ENCODE measurements at places on chromosomes 11 and 22.

- DNase-seq: no peak
Measured at GRCh38 chr11:125228445-125228844, 63.9 kb downstream of the PKNOX2 start.

DNA sequence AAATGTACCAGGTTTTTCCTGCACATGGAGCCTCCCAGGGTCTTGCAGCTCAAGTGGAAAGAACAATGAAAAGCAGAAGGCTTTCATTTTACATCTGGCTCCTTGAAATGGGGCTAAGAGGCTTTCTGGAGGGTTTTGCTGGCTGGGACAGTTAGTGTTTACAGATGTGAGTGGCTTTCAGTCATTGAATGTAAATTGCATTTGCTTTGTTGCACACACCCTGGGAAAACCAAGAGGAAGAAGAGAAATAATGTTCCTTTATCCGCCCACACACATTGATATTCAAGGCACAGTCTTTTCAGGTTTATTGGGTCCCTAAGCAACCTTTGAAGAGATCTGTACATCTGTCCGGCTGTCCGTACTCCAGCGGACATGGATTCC, 144.5 kb downstream of the SPON1 start:
- DNase-seq: no peak

- no peak for DNase-seq
Measured at GRCh38 chr22:48806227-48806781, 1021.4 kb downstream of the BRD1 start.

DNA sequence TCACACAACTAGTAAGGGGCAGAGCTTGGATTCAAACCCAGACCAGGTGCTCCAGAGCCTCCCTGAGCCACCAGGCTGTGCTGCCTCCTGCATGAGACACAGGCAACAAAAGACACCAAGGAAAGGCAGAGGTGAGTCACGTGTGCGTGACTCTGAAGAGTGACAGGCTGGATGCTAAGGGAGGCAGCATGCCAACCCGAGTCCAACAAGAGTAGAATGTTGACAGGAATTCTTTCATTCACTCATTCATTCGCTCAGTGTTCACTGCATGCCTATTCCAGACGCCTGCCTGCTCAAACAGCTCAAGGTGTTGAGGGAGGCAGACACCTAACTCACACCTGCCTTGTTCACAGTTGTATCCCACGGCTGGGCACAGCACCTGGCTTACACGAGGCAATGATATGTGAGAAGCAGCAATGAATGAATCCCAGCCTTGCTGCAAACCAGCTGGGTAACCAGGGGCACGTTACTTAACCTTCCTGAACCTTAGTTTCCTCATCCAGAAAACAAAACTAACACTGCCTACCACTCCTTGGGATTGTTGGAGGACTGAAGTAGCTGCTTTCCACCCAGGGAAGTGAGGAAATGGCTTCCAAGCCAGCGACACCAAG, 73.8 kb upstream of the ARFGAP3 start:
- peak; percentile 82 for DNase-seq

- DNase-seq: no peak
Measured at GRCh38 chr22:39317775-39318506, 1.5 kb downstream of the RPL3 start.

GRCh38 chr22:31586137-31586920, 75.7 kb downstream of the PISD start:
- DNase-seq: peak; percentile 24

- DNase-seq: peak; percentile 88
Measured at GRCh38 chr11:33753304-33753967, 17.2 kb upstream of the CD59 start.

DNA sequence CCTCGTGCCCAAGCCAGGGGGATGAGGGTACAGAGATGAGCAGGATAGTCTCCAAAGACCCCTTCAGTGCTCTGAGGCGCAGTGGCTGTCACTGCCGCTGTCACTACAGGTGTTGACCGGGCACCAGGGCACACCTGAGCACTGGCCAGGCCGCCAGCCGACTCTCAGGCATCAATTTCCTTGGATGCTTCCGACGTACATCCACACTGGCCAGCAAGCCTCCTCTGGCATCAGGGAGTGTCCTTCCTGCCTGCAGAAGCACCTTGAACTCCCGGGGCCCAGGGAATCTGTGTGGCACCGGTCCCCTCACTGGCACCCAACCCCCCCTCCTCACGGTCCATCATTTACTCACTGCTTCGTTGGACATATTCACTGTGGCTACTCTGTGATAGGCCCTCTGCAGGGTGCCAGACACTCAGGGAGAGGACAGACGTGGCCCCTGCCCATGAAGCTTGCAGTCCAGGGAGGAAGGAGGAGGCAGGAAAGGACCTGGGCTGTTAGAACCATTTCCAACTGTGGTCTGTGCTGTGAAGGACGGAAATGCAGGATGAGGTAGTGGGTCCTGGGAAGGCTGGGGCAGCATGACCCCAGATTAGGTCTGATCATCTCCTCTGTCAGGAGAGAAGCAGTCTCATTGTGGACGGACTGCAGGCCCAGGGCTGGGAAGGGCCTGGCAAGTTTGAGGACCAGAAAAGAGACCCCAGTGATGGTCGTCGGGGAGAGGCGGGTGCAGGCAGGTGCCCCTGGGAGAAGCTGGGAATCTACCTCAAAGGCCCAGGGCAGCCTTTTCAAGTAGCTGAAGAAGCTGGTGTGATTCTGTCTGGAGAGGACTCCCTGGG, 46.3 kb upstream of the ANO1 start:
- no peak for DNase-seq

GRCh38 chr11:46247659-46248058, 29.8 kb upstream of the CREB3L1 start:
- peak; percentile 39 for DNase-seq

DNA sequence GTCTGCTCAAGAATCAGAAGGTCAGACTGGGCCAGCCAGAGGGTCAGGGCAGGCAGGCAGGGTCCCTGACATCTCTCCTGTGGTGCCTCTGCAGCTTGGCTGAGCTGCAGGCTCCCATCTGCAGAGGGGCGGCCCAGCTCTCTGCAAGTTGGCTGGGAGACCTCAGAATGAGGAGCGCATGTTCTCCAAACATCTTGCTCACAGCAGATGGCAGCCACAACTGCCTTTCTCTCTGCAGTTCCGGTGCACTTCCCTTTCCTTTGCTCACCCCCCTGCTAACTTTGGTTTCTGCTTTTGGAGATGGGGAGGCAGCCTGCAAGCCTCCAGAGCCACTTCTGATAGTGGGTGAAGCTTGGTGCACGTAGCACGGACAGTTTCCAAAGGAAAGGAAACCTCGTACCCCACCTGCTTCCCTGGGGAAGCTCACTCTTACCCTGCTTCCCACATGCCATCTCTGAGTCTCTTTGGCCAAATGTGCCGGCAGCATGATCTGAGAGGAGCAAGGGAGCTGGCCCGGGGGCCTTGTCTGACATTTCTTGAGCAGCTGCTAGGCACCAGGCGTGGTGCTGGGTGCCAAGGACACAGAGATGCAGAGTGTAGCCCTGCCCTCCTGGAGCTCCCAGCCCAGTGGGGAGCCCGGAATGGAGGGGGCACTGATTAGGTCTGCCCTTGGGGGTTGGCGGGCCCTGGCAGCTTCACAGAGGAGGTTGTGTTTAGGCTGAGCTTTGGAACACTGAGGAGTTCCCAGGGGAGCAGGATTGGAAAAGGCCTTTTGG, 18.2 kb downstream of the DAGLA start:
- DNase-seq: no peak

GRCh38 chr11:35787626-35788025, 125.1 kb downstream of the TRIM44 start:
- peak; percentile 52 for DNase-seq

GRCh38 chr11:62847767-62848314, 8.5 kb upstream of the WDR74 start:
- no peak for DNase-seq

GRCh38 chr22:35947794-35948425, 80.7 kb downstream of the RBFOX2 start:
- no peak for DNase-seq

DNA sequence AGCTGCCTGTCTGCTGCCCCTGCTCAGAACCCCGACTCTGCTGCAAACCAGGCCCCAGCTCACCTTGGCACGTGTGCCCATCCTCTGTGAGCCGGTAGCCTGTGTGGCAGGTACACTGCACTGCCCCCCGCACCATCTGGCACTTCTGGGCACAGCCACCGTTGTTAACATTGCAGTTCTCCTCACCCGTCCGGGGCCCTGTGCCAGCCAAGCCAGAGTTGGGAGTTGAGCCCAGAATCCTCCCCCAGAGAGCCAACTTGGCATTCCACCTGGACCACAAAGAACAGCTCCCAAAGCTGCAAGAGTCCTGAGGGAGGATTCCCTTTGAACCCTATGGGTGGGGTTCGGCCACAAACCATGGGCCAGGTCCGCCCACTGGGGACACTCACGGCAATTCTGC, 22.5 kb downstream of the LRP4 start:
- DNase-seq: peak; percentile 85

- no peak for DNase-seq
Measured at GRCh38 chr11:59216641-59217564, 4.2 kb upstream of the MPEG1 start.

- peak; percentile 72 for DNase-seq
Measured at GRCh38 chr11:85759915-85760314, 51.0 kb downstream of the SYTL2 start.

DNA sequence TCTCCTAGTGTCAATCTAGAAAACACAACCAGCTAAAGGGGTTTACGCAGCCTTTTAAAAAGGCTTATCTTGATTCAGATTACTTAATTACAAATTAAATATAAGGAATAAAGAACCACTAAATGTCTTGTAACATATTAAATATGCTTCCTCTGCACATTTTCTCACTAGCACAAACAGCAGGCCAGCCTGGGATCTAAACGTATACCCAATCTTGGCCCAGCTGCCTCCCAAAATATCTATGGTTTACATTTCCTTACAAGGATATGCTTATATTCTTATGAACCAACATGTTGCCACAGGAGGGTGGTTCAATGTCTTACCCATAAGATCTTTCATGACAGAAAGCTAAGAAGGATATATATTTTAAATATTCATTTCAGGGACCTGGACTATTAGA, 7.7 kb downstream of the LGR4 start:
- DNase-seq: no peak

DNA sequence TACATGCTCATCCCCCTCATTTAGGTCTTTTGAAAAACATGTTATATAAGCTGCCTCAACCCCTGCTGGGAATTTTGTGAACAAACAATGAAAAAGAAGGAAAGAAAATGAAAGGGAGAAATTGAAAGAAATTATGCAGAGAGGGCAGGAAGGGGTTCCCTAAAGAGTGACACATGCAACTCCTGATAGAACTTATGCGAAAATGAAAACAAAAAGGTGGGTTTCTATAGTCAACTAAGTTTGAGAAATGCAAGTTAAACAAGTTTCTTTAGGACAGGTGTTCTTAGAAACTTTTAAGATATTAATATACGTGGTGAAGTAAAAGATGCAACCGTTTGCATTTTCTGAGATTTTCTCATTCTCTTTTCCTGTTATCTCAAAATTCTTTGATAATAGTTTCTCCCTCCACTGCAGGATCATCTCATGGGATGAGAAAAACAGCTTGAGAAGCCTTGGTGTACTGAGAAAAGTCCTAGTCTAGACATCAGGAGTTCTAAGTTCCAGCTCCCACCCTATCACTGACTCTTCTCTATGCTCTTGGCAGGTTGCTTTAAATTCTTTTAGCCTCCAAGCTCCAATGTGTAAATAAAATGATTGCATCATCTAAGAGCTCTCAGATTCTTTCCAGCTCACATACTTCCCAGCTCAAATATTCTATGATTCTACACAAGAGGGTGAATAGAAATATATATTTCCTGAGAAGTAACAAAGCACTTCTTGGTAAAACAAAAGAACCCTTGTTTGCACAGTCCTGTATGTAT, 109.2 kb downstream of the FAM76B start:
- DNase-seq: no peak

DNA sequence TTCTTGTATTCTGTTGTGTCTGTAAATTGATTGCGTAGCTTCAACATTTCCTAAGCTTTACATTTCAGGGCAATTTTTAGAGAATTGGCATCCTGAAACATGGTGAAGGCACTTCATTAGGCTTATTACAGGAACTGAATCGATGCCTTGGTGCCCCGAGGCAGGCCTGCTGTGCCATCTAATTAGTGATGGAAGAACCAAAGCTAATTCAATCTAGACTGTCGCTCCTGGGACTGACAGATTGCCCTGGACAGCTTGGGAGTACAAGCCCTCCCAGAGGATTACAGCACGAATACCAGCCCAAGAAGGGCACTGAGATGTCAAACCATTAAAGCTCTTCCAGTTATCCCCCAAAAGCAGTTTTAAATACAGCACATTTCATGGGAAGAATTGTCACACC, 243.2 kb upstream of the ZC3H12C start:
- DNase-seq: no peak

DNA sequence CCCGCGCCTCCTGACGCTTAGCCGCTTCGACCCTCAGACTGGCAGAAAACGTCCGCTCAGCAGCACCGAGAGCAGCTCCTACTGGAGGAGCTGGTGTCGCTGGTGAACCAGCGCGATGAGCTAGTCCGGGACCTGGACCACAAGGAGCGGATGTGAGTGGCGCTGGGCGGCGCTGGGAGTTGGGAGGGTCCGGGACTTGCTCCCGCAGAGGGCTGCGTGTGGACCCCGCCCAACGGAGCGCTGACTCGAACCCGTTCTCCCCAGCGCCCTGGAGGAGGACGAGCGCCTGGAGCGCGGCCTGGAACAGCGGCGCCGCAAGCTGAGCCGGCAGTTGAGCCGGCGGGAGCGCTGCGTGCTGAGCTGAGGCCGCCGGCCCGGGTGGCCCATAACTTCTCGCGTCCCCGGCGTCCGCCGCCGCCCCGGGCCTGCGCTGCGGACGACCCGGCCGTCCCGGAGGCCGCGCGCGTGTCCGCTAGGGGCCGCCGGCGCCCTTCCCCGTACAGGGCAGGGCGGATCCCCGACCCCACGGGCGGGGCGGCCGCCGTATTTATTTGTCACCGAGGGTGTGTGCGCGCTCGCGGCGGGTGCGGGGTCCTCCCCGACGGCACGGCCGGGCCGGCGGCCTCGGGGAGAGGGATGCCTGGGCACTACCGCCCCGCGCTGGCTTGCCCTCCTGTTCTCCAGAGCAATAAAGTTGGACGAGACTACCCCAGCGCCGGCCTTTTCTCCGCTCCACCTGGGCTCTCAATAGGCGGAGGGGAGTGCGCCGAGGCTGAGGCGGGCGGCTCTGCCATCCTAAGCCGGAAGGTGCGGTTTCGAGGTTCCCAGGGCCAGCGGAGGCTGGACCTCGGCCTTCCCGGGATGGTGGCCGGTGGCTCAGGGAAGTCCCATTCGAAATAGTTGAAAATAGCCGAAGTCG, 3.4 kb downstream of the KCNK7 start:
- no peak for DNase-seq

DNA sequence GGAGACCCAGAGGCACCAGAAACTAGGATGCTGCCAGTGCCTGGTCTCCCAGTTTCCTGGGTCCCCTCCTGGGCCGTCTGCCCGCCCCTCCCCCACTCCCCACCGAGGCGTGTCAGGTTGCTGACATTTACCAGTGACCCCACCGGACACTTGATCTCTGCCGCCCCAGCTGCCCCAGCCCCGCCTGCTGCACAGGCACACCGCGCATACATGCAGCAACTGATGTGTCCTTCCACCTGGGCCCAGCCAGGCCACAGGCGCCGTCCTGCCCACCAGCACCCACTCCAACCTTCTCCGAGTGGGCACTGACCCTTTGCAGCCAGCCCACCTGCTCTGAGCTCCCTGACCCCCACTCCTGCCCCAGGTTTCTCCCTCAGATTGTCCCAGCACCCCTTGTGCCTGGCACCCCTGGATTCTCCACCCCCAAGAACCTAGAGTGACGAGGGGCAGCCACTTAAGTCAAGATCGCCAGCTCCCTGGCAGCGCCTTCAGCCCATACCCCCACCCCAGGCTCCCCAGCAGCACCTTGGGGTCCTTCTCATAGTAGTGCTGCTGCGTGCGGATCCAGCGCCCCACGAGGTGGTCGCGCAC, 548 bp downstream of the PYGM start:
- DNase-seq: peak; percentile 37

Measured in myocyte (in vitro differentiated cells).